RWPE2 (cell line): ENCODE measurements at places on chromosomes 16 and 17.

DNA sequence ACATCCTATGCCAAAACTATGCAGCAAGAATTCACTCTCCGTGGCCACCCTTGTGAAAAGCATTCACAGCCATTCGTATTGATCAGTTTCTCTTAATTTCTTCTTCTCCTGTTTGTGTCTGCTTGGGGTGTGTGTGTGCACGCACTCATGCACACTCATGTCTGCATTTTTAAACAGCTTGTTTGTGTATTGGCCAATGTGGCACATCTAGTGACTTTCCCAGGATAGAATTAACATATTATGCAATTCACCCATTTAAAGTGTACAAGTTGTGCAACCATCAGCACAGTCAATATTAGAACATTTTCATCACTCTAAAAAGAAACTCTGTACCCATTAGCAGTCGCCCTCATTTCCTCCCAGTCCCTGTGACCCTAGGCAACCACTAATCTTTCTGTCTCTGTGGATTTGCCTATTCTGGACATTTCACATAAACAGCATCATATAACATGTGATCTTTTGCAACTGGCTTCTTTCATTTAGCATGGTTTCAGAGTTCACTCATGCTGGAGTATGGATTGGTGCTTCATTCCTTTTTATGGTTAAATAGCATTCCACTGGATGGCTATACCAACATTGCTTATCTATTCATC lies 20.1 kb downstream of the IRX3 start:
- peak; percentile 1 for DNase-seq

DNA sequence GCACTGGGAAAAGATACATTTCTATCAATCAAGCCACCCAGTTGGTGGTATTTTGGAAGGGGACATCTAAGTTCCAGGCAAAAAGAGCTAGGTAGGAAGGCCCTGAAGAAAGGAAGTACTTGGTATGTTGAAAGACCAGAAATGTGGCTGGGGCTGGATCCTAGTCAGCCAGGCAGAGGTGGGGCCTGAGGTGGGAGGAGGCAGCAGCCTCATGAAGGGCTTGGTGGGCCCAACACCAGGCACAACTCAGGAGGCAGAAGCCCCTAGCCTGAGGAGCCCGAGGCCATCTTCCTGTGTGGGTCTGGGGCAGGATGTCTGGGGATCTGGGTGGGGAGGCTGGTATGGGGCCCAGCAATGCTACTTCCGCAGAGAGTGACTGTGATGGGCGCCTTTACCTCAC lies 105.9 kb downstream of the SALL1 start:
- no peak for DNase-seq

DNA sequence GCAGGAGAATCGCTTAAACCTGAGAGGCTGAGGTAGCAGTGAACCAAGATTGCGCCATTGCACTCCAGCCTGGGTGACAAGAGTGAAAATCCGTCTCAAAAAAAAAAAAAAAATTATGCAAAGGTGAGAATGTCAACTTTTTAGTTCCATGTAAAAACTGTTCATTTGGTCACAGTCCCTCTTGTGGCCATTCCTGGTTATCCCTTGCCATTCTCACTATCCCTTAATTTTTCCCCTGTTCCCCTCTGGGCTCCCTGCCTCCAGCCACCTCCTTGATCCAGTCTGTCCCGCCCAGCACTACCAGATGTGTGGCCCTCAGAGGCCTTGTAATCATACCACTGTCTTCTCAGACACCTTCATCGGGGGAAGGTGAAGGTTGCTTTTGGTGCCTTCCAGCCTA lies 23.4 kb downstream of the DCAF7 start:
- DNase-seq = no peak

DNA sequence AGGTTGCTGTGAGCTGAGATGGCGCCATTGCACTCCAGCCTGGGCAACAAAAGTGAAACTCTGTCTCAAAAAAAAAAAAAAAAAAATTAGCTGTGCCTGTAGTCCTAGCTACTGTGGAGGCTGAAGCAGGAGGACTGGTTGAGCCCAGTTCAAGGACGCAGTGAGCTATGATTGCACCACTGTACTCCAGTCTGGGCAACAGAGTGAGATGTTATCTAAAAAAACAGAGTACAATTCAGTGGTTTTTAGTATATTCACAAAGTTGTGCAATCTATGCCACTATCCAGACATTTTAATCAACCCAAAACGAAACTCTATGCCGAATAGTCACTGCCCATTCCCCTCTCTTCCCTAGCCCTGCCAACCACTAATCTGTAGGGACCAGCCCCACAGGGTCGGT lies 25.1 kb downstream of the C16orf54 start:
- DNase-seq = peak; percentile 2

DNA sequence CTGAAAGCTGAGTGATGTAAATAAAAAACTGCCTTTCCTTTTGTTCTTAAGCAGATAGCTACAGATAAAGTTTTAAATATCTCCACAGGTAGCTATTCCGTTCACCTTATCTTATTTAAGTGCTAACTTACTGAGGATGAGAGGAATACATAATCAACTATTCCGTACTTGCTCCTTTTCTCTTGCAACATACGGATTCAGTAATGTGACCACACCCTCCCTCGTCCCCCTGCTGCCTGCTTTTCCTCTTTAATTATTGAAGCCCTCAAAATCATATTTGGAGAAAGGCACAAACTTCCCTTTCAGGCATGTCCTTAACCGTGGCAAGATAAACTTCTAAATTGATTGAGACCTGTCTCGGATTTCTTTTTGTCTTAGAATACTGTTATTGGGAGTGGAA lies 101.4 kb downstream of the MAP2K4 start:
- no peak for DNase-seq

GRCh38 chr16:2987833-2988232 lies 7.6 kb upstream of the PKMYT1 start:
- DNase-seq = no peak

GRCh38 chr17:46001390-46002310 lies 2.6 kb downstream of the STH start:
- DNase-seq = no peak

- no peak for DNase-seq
Measured at GRCh38 chr17:17960500-17961030, 11.6 kb downstream of the TOM1L2 start.

DNA sequence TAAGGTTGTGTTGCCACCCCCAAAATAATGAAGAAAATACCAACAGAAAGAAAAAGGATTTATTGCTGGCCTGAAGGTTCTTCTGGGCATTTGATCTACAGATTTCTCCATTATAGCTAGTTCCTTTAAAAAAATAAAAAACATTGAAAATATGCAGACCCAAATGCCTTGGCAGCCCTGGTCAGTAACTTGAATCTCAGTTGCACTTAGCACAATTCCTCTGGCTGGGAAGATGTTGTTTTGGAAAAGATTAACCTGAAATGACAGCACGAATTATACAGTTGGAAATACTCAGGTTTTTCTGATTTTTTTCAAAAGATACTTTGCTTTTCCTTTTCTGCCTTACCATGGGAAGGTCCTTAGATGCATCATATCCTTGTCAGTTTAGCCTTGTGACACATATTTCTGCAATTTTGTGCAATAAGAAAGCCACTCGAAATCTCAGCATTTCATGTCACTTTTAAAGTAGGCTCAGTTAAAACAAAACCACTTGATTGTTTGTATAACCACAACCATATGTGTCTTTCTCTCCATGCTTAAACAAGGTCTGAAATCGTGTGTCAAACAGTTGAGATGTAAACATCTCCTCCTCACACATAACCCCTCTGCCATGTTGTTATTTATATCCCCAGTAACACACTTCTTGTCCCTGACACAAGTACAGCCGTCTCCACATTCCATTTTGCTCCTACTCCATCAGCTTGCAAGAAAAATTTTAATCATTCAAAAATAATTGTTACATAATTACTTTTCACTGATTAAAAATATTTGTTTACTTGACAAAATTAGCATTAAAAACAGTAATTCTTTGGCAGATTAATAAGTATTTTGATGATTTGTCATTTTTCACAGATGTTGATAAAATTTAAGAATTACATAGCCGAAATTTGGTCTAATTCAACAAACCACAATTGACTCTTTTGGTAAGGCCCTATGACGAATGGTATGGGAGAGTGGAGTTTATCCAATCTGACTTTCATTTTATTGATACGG lies 61.1 kb downstream of the SIAH1 start:
- DNase-seq = no peak

- DNase-seq = no peak
Measured at GRCh38 chr17:34081269-34081668, 173.8 kb upstream of the CCL2 start.

- DNase-seq = no peak
Measured at GRCh38 chr17:71993363-71993762, 127.5 kb upstream of the SOX9 start.

GRCh38 chr16:61792194-61792909 lies 243.9 kb downstream of the CDH8 start:
- DNase-seq = no peak

GRCh38 chr16:23941963-23942564 lies 106.3 kb downstream of the PRKCB start:
- DNase-seq = no peak

DNA sequence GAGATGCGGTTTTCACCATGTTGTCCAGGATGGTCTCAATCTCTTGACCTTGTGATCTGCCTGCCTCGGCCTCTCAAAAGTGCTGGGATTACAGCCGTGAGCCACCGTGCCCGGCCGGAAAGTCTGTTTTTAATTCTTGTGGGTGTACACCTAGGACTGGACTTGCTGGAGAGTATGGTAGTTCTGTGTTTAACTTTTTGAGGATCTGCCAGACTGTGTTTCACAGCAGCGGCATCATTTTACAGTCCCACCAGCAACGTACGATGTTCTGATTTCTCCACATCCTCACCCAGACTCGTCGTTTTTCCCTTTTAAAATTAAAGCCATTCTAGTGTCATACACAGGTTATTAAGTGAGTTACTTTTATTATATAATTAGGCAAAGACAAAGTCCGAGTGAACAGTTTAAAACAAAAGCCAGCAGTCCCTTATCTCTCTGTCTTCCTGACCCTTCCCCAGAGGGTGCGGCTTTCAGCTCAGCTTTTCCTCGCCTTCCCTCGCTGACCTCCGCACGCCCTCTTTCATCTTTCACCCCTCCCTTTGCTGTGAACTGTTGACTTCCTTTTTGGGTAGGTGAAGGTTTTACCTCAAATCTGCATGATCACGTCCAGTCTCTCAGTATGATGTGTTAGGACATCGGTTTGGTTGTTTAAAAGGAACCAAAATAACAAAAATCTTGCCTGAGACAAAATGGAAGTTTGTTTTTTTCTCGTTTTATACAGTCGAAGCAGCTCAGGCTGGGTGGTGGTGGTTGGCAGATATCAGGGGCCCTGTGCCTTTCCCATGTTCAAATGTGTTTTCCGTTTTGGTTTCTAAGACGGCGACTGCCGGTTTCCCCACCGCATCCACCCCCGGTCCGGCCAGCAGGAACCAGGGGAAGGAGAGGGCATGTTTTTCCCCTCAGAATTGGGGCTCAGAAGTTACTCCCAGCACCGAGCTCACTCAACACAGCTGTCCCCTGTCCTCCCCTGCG lies 18.0 kb downstream of the FAM234A start:
- DNase-seq = no peak

GRCh38 chr16:18008356-18008755 lies 328.2 kb downstream of the NPIPA8 start:
- no peak for DNase-seq

GRCh38 chr16:11252482-11252931 lies 3.5 kb downstream of the SOCS1 start:
- DNase-seq = no peak

DNA sequence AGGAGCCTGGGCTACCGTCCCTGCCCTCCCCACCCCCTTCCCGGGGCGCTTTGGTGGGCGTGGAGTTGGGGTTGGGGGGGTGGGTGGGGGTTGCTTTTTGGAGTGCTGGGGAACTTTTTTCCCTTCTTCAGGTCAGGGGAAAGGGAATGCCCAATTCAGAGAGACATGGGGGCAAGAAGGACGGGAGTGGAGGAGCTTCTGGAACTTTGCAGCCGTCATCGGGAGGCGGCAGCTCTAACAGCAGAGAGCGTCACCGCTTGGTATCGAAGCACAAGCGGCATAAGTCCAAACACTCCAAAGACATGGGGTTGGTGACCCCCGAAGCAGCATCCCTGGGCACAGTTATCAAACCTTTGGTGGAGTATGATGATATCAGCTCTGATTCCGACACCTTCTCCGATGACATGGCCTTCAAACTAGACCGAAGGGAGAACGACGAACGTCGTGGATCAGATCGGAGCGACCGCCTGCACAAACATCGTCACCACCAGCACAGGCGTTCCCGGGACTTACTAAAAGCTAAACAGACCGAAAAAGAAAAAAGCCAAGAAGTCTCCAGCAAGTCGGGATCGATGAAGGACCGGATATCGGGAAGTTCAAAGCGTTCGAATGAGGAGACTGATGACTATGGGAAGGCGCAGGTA lies 762 bp downstream of the CDK12 start:
- no peak for DNase-seq

- no peak for DNase-seq
Measured at GRCh38 chr16:59478838-59479237, 744.7 kb upstream of the GOT2 start.

DNA sequence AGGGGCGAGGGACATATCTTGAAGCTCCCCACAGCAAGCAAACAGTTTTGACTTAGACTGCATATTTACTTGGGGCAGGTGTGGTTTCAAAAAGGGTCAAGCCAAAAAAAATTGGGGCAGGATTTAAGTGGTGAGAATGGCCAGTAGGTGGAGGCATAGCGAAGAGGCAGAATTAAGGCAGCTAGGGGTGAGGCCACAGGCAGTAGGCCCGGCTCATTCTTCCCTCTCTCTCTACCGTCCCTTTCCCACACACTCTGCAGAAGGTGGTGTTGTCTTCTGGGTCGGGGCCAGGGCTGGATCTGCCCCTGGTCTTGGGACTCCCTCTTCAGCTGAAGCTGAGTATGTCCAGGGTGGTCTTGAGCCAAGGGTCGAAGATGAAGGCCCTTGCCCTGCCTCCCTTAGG lies 2.6 kb downstream of the SHBG start:
- DNase-seq = no peak

DNA sequence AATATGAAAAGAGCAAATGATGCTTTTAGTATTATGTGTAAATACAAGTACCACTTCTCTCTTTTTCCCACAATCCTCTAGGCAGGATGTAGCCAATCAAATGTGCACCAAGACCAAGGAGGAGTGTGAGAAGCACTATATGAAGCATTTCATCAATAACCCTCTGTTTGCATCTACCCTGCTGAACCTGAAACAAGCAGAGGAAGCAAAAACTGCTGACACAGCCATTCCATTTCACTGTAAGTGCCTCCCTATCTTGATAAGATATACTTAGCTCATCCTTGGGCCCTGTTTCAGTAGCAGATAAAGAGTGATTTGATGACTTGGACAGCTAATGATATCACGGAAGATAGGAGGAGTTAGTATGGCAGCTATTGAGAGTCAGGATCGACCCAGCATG lies 33.7 kb downstream of the TADA2A start:
- no peak for DNase-seq
